ENCODE measurements at places on chromosomes 4 and X.

- no peak for DNase-seq
These were observed 22.6 kb downstream of the RELL1 start for GRCh38 chr4:37663552-37663951.

DNA sequence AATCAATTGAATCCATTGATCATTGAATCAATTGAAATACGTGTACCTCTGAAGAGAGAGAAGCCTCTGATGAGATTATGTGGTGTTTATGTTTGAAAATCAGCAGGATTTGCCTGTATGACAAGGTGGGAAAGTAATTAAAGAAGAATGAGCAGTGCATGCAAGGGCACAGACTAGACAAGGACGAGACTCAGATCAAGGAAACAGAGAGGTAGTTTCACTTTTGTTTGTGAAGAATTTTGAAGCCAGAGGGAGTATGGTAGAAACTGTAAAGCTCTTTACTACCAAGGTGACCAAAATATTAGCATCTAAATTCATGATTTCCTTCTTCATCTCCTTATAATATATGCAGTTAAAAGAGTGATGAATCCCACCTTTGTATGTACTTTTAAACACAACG, 1830.0 kb upstream of the IGFBP7 start:
- DNase-seq: no peak

DNA sequence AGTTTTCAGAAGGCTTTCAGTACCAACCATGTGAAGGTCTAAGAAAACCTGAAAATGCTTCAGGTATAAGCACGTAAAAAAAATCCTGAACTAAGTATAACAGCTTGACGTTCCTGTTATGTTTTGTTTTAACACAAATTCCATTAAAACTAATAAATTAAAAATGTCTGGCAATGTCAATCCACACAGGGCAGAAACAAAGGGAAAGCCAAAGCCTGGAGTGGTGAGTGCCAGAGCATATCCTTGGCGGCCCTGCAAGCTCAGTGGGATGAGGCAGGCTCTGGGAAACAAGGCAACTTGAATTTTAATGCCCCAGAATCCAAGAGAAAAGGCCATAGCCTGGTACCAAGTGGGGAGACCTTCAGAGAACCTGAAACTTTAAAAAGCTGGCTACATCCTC, 78.2 kb downstream of the EPHA5 start:
- no peak for DNase-seq

- no peak for DNase-seq
These were observed 32.7 kb downstream of the SMARCAD1 start for GRCh38 chr4:94240384-94240783.

DNA sequence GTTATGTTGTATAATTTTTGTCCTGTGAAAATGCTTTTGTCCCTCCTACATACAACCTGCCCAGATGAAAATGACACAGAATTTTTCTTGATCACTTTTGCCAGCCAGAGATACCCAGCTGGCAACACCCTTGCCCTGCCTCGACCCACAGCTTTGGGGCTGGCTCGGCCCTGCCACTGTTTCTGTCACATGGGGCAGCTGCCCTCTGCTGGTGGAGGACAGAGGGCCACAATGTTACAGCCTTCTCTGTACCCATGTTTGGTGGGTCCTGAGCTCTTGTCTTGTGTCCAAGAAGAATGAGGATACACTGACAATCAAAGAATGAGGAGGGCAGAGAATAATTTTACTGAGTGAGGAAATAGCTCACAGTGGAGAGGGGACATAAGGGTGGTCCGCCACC, 31.1 kb downstream of the BMP15 start:
- no peak for DNase-seq

DNA sequence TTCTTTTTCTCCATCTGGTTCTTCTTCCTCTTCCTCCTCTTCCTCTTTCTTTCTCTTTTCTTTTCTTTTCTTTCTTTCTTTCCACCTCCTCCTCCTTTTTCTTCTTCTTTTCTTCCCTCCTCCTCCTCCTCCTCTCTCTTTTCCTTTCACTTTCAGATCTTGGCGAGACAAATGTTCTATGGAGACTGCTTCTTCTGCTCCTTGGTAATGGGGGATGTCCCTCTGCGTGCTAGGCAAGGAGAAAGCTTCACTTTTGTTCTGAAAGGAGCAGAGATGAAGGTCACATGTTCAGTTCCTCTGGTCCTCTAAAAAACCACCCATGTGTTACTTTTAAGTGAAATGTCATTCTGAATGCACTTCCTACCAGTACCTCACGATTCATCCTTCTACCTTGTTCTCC, 33.2 kb downstream of the NBDY start:
- no peak for DNase-seq

- DNase-seq: no peak
These were observed 312.9 kb downstream of the NLGN4X start for GRCh38 chrX:5915783-5916182.

- no peak for DNase-seq
These were observed 520.7 kb upstream of the AADAT start for GRCh38 chr4:170610434-170610833.

- DNase-seq: no peak
These were observed 3.9 kb downstream of the PRSS12 start for GRCh38 chr4:118348886-118349285.

DNA sequence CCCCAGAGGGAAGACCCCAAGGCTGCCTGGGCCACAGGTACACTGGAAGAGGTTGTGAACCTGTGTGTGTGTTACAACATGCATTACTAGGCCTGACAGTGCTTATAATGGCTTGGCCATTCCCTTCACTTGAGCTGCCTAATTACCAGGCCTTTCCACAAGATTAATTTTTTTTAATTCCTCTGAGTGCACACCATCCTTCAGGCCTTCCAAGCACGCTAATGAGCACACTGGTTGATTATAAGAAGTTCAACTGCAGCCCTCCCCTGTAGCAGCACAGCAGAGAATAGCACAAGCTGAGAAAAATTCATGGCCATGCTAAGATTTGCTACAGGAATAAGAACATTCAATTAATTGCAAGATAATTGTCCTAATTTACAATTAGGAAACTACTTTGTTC, 2.2 kb upstream of the SUPT20HL2 start:
- no peak for DNase-seq

GRCh38 chrX:39159921-39160507, 358.8 kb downstream of the MID1IP1 start:
- DNase-seq: no peak

- DNase-seq: no peak
These were observed 77.3 kb upstream of the TMEM47 start for GRCh38 chrX:34734383-34734782.

GRCh38 chrX:133681421-133681820, 266.1 kb upstream of the GPC4 start:
- no peak for DNase-seq

- DNase-seq: peak; percentile 63
These were observed 1197.3 kb downstream of the TECRL start for GRCh38 chr4:63211776-63212479.

- no peak for DNase-seq
These were observed 28.5 kb upstream of the CD99 start for GRCh38 chrX:2662586-2662985.

- DNase-seq: no peak
These were observed 85.4 kb downstream of the INTS6L start for GRCh38 chrX:135605906-135606305.

DNA sequence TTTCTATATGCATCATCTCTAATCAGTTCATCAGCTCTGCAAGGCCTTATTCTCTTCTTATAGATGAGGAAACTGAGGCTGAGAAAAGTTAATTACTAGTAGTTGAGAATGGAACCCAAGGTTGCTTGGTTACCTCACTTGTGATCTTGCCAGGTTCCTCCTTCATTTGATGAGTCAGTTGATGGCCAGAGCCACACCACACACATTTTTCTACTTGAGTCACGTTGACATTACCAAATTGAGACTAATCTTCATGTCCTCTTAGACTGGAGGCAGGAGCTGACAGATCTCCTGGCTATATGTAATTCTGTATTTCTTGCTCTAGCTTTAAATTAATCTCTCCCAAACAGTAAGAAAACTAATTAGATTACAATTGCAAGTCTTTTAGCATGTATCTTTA, 428.4 kb downstream of the AFF2 start:
- DNase-seq: no peak

- no peak for DNase-seq
These were observed 99.2 kb downstream of the JADE1 start for GRCh38 chr4:128908735-128909134.

DNA sequence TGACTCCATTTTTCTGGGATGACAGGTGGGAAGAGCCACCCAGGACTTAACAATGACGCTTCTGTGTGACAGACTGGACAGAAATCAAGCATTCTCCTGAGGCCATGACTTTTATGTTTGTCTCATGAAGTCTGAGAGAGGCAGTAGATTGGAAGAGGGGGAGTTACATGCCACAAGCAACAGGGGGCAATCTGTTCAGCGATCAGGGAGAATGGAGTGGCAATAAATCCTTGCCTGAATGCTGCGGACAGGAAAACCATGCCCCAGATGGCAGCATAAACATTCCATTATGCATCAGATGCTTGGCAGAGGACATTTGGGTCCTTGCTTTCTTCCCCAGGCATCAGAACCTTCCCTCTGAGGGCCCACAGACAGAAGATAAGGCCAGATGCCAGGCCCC, 312.4 kb upstream of the DIPK2B start:
- no peak for DNase-seq

DNA sequence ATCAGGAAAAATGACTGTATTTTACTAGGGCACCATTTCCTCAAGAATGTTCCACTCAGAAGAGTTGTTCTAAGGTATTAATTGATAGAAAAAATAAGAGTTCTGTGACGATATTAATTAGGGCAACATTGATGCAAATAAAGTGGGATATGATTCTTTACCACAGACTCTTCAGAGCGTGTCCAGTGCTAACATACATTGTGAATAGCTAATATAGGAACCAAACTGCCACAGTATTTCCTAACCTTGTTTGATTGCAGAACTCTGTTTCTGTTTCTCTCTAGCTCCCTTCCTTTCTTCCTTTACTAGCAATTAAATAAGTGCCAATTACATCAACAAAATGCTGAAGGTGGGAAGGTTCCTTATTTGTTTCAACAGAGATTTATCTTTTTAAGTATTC, 154.1 kb upstream of the CPEB2 start:
- DNase-seq: no peak

DNA sequence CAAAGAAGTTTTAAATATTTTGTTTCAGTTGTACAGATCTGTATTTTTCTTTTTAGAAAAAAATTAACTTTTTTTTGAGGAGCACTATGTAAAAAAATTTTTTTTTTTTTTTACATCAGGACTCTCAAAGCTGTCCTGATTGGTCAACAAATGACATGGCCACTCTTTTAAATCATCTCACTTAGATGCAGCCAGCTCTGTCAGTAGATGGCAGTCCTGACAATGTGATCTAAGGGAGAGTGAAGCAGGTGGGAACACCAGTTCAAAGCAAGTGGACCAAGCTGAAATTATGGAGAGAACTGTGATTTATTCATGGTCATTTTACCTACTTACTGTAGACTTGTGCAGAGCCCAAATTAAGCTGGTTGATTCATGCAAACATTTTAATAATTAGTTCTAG, 174.7 kb upstream of the GPRIN3 start:
- peak; percentile 85 for DNase-seq

DNA sequence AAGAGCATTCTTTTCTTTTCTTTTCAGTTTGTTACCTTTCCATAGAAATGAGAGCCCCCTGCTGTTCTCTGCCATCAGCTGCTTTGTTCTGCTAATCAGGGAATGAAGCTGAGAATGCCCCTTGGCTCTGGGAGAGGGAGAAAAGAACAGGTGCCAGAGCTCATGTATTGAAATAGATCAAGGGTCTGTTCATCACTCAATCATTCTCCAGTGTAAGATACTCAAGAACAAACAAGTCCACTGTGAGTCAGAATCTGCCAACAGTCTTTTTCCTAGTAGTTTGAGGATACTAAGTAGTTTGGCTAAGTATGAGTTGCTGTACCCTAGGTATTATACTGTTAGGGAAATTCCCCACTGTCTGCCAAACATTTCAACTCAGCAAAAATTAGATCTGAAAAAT, 144.3 kb downstream of the RTL3 start:
- DNase-seq: no peak

DNA sequence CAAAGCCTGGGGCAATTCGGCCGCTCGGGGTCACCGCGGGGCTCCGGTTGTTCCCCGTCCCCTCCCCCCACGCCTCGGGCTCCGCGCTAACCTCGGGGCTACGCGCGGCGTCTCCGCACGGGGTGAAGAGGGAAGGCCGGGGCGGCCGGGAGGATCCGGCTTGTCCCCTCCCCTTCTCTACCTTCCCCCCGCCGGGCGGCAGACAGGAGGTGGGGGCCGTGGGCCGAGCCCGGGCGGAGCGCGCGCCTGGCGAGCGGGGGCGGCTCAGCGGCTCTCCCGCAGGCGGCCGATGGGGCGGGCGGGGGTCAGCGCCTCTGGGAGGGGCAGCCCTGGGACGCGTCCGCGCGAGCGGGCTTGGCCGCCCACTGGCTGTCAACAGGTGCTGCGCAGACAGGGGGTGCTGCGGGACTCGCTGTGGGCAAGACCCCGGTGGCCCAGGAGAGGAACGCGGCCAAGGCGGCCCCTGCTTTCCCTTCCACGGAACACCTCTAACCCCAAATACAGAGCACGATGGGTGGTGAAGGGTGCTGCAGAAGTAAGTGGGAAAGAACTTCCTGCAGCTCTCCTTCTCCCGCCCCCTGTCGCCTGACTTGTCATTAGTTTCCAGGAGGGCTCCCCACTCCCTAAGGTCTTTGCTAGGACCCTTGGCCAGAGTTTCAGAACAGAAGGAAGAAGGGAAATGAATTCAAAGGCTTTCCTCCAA, at the start of gene PDGFC:
TSS of gene PDGFC (minus strand) at position 124 of the 703 bp plus-strand sequence. CDS start 896 bp downstream, outside the sequence.
- DNase-seq: peak; percentile 73

- DNase-seq: no peak
These were observed 98.9 kb downstream of the FRMPD4 start for GRCh38 chrX:12237131-12237530.

DNA sequence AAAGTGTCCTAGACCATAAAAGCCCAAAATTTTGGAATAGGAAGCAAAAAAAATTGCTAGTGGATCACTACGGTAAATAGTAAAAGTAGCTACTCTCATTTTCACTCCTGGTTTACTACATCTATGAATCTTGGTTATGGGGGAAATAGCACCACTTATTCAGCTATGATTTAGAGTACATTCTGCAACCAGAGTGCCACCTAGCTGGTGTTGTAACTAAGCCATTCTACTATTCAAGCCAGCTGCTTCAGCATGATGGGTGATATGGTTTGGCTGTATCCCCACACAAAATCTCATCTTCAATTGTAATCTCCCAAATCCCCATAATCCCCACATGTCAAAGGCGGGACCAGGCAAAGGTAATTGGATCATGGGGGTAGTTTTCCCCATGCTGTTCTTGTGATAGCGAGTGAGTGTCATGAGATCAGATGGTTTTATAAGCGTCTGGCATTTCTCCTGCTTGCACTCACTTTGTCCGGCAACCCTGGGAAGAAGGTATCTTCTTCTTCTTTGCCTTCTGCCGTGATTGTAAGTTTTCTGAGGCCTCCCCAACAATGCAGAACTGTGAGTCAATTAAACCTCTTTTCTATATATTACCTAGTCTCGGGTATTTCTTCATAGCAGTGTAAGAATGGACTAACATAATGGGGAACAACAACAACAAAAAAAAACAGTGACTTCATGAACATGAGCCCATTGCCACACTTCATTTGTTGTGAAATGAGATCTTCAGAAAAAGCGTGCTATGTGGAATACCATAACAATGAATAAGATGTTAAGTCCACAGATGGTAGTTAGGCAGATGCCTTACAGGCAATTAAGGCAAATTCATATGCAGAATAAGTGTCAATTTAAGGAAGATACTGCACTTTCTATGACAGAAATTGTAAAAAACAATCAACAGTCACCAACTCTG, 280.1 kb downstream of the PABPC4L start:
- DNase-seq: no peak

GRCh38 chrX:120604361-120604782, 471 bp downstream of the MCTS1 start:
- peak; percentile 15 for DNase-seq

- DNase-seq: no peak
These were observed 151.9 kb upstream of the GLRA2 start for GRCh38 chrX:14377427-14377826.
